Spinal cord (tissue), 10 donors: ENCODE measurements at places on chromosomes 4 and X. TPM values are rescaled to one million over a fixed set of nuclear protein-coding genes. Genes with fewer than 3 reads are reported as not detected.

The SLC6A8 gene
- 22.3 TPM for total RNA-seq

GRCh38 chrX:64975491-64975890 is 759 bp downstream of the ZC4H2 start:
- DNase-seq = peak; percentile 78

- DNase-seq = no peak
Measured at GRCh38 chrX:103417370-103417769, 41.0 kb downstream of the BEX3 start.

DNA sequence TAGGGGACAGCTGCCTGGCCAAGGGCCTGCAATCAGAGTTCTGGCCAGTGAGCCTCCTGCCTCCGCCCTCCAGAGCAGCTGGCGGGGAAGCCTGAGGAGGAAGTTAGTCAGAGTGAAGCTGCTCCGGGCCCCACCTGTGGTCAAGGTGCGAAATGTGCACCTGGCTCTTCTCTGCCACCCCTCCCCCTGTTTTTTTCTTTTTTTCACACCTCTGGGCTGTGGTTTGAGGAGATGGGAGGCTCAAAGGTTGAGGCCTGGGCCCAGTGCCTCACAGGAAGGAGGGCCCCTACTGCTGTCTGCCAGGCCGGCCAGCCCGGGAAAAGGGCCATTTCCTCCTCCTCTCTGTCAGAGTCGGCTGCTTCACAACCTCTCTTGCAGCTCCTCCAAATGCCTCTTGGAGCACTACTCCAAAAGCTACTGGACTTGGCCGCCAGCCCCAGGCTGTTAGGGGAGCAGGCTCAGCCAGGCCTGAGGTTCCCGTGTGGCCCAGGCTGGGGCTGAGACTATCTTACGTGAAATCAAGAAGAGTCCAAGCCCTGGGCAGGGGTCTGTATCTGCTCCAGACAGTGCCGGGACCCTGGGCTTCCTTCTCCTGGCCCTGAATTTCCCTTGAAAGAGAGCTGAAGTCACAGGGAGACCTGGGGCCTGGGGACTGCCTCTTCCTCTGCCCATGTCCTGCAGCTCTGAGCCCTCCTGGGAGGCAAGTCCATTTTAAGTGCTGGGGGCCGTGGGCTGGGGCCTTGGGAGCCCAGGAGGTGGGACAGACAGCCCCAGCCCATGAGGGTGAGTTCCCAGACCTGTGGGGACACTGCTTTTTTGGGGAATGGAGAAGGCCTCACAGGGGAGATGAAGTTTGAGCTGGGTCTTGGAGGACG is 4.5 kb upstream of the CXCR3 start:
- no peak for DNase-seq

DNA sequence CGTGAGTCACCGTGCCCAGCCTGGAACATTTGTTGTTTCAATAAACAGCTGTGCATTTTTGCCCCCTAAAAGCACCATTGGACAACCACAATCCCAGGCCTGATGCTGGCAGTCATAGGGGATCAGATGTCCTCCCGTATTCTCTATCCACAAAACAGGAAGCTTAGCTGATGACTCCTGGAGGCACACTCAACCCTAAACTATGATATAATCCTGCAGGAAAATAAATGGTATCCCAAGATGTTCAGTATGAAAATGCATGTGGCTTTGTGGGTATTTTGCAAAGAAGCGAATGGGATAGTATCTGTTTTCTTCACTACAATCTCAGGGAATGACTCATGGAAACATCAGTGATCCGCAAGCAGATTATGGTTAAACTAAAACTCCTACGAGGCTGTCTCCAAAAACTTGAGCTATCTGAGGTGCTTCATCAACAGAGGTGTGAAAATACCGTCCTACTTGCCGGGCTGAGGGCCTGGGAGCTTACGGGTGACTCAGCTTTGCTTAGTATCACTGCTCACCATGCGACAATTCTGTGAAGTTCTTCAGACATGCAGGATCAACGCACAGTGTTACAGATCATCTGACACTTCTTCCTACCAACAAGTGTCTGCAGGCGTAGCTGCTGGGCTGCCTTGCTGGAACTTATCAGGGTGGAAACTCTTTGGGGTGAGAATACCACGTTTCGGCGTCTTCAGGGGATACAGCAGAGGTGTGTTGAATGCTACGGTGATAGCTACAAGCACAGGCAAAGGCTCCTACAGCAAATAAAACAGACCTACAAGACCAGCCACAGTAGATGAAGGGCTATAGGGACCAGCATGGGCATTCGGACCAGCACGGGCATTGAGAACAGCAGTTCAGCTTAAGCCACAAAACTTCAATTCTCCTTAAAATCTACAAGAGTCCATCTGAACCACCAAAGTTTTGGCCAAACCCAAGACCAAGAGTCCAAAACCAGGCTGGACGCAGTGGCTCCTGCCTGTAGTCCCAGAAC is 148.5 kb downstream of the DHRSX start:
- no peak for DNase-seq

- no peak for DNase-seq
Measured at GRCh38 chr4:24024157-24024556, 134.3 kb upstream of the PPARGC1A start.

- peak; percentile 71 for DNase-seq
Measured at GRCh38 chr4:52076731-52077130, 25.6 kb downstream of the SPATA18 start.

DNA sequence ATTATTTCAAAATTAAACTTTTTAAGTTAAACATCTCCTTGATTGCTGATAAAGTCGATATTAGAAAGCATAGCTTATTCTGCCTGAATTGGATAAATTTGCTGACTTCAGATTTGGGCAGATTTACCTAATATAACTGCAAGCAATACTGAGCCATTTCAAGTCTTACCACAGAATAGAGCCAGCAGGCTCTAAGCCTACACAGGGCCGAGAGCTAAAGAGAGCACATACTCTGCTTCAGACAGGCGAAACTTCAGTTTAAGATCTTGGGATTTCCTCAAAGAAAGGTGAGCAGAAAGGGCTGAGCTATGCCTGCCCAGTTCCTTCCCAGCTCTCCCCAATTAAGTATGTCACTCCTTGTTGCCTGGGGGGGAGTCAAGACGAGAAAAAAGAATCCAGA is 240.6 kb upstream of the NOCT start:
- no peak for DNase-seq

GRCh38 chr4:38371391-38371851 is 292.6 kb upstream of the KLF3 start:
- no peak for DNase-seq

The UGT2B15 gene
- not detected for total RNA-seq

DNA sequence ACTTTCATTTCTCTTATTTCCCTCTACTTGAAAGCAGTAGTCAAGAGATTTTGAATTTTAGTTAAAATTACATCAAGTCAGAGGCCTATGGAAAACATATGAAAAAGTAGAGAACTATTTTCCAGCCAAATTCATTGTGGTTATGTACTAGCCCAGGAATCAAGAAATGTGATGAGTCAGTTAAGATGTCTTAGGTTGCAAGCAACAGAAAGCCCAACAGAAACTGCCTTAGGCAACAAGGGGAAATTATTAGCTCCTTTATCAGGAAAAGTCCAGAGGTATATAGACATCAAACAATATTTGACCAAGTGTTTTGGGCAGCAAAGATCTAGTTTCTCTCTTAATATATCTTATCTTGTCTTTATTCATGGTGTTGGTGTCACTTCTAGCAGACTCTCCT is 37.8 kb upstream of the FRMD7 start:
- no peak for DNase-seq

DNA sequence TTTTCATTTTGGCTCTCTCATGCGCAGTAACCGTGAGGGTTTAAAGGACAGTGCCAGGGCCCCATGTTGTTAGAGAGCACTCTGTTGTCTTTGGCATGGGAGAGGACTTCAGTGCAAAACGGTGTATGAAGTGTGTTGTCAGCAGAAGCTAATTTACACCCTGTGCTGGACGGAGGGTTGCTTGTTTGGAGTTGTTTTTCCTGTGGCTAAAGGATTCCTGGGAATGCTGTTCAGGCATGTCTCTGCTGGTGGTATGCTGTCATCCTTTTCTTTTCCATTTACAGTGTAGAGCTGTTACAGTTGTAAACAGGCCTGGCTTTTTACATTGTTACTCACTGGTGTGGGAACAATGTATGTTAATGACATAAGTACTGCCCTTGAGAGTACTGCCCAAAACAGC is 206.3 kb downstream of the CBR4 start:
- DNase-seq = no peak

The PABPC4L gene
- 5.0 TPM for total RNA-seq

DNA sequence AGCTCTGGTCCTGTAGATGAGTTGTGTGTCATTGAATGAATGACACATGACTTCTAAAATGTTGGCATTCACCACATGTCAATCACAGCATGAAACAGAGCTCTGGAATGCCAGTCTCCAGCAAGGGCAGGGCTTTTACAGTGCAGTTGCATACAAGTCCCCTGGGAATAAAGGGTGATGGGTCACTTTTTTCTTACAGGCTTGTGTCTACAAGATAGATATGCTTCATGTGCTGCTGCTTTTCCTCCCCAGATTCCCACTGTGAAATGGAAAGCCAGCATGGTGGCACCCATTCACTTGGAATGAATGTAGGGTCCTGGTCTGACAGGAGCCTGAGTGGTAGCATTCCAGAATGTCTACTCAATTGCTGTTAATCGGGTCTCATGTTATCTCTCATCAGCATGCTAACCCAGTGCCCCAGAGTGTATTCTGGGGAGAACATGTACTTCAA is 159.1 kb upstream of the KIT start:
- no peak for DNase-seq

The SYTL5 gene
- 12.8 TPM for total RNA-seq

The NDST4 gene
- total RNA-seq = 23.1 TPM

DNA sequence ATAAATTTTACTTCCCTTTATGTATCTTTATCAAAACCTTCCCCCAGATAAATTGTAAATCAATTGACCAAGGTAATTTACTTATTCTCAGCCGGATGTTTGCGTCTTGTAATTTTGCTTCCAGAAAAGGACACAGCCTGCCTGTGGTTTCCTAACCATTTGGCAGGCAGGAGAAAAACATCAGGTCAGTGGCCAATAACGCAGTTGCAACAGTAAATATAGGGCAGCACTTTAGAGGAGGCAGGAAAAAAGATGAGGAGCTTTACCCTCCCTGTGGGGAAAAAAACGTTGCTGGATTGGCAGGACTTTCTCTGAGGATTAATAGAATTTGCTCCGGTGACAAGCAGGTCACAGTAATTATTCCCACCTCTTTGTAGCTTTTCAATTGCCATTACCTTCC is 2618.1 kb downstream of the ARAP2 start:
- no peak for DNase-seq

The RAB41 gene
- not detected for total RNA-seq

DNA sequence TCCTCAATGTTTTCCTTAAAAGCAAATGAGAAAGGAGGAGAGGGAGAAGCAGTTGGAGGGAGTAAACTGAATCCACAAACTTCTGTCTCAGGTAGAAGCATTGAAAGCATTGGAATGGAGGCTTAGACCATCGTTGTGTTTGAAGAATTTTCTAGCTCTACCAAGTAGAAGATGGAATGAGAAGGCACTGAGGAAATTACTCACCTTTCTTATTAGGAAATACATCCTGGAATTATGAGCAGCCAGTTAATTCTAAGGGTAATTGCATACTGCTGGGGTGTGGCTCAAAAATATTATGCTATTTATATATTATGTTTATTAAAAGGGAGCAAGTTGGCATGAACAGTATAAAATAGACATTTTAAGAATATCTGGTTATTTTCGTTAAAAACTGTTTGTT is 12.9 kb downstream of the PGM2 start:
- no peak for DNase-seq

- DNase-seq = no peak
Measured at GRCh38 chr4:176300565-176300964, 19.2 kb upstream of the SPCS3 start.
